Stimulated activated CD4-positive, alpha-beta T cell treated with anti-CD3 and anti-CD28 coated beads, Interleukin-1b, Interleukin-23, amount 100 ng/mL, for 4 hours (primary cell): ENCODE measurements at places on chromosomes 1 and 21.

DNA sequence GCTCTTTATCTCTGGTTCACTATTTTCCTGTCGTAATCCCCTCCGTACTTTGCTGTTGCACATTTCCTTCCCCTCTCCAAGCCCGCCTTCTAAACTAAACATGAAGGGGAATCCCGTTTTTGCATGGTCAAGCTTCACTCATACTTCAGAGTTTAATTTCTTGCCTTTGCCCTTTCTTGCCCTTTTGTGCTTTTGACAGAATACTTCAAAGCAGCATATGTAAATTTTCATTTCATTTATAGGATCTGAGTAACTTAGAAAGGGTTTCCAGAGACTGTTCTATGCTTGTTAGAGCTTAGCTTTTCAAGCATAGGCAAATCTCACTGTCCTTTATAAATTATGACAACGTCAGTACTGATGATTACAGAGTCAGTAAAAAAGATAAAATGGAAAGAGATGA is 27.7 kb downstream of the SPATA45 start:
- DNase-seq, result no peak

- no peak for DNase-seq
Measured at GRCh38 chr1:113610372-113610771, 148.9 kb downstream of the PHTF1 start.

GRCh38 chr1:198535631-198536030 is 4.8 kb downstream of the ATP6V1G3 start:
- DNase-seq, result no peak

DNA sequence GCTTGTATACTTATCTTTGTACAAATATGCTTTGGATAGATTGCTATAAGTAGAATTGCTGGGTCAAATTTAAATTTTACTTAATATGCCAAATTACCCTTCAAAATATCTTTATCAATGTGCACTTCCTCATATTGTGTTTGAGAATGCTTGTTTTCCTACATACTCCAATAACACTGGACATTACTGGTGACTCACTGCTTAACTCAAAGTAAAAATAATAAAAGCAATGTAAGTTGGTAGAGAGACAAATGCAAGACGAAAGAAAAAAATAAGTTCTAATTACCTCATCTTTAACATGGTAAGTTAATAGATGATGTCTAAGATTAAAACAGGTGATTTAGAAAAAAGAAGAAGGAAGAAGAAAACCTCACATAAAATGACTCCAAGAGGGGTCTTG is 7.9 kb upstream of the SH3GLB1 start:
- no peak for DNase-seq

- DNase-seq, result no peak
Measured at GRCh38 chr1:34896612-34897011, 32.8 kb downstream of the DLGAP3 start.

DNA sequence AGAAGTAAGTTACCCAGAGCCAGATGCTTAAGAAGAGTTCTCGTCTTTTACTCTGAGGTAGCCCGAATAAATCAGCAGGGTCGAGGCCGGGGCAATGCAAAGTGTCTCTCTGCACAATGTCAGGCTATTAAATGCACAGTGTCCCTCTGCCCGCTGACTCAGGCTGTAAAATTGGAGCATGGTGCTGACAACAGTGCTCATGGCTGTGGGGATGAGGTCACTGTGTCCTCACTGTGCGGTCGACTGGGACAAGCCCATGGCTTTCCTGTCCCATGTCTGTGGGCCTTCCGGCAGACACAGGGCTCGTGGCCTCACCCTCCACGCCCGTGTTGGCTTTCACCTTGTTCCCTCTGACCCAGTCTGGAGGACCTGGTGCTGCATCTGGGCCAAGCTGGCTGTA is 14.6 kb upstream of the SLC2A1 start:
- no peak for DNase-seq

GRCh38 chr1:85061711-85062424 is 13.6 kb upstream of the MCOLN3 start:
- peak; percentile 49 for DNase-seq

DNA sequence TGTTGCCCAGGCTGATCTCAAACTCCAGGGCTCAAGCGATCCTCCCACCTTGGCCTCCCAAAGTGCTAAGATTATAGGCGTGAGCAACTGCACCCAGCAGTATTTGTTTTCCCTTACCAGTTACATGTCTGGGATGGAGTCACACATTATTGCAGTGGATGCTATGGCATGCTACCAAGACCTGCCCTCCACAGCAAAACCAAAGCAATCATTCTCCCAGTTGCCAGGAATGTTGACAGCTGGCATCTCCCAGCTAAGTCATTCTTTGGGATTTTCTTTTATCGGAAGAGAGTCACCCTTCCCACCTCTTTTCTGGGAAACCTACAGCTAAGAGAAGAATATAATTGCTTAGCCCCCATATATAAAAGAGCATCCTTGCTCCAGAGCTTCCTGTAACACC is 49.4 kb upstream of the RGS7 start:
- DNase-seq, result no peak

GRCh38 chr1:211710566-211711314 is 35.3 kb upstream of the NEK2 start:
- no peak for DNase-seq

DNA sequence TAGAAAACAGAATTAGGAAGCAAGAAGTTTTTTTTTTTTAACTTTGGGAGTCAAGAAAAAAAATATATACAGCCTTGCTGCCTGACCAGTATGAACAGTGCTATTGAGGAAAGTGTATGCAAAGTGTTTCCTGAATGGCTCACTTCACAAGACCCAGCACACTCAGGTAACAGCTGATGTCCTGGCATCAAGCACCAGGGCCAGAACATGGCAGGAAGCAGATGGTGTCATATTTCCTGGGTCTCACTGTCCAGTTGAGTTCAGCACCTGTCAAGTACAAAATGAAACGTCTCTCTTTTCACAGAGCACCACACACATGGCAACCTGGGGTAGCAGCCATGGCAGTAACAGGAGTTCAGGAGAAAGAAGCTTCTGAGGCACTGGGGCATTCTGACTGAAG is 372.3 kb downstream of the TTLL7 start:
- DNase-seq, result no peak

DNA sequence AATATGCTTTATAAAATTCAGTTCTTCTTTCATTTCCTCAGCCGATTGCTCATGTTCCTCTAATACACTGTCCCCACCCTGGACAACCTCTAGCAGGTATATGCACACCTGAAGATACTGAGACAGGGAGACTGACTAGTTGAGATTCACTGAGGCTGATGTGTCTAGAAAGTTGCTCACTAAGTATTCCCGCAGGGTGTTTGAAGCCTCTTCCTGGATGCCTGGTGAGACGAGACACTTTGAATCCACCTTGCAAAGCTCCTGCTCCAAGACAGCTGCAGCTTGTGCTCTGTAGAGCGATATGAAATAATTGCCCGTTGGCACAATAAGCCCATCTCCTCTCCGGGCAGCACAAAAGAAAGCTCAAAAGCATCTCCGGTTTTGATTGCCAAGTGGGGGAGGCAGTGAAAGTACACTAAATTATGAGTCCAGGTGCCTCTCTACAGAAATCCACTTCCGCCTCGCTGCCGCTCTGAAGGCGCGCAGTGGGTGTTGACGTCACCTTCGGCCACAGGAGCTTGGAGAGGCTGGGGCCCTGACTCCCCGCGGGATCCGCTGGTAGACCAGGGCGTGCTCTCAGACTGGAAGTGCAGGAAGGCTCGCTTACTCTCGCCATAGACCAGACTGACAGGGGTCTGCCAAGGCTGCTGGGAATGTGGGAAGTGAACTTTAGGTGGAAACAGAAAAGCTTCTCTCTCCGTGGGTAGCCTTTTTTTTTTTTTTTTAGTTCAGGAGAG is 46.3 kb downstream of the GPA33 start:
- DNase-seq, result peak; percentile 39

- no peak for DNase-seq
Measured at GRCh38 chr1:36894824-36895223, 139.5 kb downstream of the GRIK3 start.

DNA sequence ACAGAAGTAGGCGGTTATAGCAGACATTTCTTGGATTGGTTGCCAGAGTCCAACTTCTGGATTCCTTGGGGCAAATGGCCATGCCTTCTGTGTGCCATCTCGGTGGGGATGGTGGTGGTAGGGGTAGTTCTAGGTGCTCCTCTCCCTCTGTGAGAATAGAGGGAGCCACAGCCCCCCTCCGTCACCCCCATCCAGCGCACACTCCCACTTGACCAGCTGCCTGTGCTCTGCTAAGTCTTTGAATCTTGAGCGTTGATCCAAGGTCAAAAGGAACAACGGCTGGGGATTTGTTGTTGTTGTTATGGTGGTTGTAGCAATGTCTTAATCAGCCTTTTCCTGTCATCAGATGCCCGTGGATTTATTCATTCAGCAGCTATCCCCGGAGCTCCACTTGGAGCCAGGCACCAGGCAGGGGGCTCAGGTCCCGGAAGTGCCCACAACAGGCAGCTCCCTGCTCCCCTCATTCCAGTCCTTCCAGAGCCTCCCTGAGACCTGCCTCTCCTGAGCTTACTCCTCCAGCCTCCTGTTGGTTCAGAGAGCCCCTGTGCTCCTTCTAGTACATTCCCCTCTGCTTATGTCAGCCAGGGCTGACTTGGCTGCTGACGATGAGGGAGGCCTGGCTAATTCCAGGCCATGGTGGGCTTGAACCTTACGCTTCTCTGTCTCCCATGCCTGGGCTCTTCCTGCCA is 146.6 kb upstream of the WNT4 start:
- DNase-seq, result no peak

- DNase-seq, result no peak
Measured at GRCh38 chr21:17903929-17904639, 84.9 kb upstream of the C21orf91 start.

DNA sequence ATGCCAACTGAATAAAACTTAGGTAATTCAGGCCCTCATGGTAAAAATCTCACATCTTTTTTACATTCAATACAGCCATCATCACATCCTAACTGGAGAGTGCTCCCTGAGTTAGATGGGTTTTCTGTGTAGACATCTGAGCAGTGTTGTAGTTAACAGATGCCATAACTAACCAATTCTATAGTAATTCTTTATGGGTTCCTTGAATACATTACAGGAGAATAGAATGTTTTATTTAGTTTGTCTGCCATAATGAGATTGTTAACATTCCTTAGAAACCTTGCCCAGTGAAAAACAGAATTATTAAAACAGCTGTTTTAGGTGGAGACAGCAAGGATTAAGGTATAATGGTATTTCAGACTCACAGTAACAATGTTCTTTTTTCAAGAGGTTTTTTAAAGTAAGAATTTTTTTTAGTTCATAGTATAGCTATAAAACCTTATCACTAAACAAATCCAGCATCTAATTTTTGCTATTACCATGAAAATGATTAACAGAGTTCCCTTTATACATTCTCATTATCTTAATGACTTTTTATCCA is 95.3 kb downstream of the ATP5PO start:
- no peak for DNase-seq

GRCh38 chr1:227576189-227576588 is 12.8 kb downstream of the ZNF678 start:
- DNase-seq, result no peak

DNA sequence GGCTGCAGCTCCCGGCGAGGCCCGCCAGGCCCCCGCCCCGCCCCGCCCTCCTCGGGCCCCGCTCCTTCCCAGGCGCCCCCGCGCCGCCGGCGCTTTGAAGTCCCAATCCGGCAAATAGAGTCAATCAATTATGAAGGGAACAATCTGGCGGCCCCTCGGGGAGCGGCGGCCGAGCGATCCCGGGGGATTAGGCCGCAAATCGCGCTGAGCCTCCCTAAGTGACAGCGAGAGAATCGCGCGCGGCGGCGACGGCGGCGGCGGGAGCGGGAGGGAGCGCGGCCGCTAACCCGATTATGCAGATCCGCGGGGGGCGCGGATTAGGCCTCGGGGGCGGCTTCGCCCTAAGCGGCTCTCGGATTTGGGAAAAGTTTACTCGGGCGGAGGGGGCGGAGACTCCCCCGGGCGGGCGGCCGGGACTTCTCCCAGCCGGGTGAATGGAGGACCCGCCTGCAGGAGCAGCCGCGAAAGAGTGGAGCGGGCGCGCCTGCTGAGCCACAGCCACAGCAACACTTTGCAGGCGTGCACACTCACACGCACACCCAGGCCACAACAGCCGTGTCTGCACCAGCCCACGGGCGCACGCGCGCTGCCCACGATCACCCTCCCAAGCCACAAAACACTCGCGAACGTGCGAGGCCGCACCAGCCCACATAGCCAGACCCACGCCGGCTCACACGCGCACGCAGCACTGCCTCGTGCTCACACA is 23.0 kb upstream of the DMBX1 start:
- DNase-seq, result no peak

GRCh38 chr1:54842963-54843362 is 41.8 kb upstream of the TTC22 start:
- DNase-seq, result no peak
